ENCODE measurements at places on chromosomes 6 and 20.

- no peak for DNase-seq
Observed at GRCh38 chr20:62296724-62297448, 5.9 kb upstream of the ADRM1 start.

DNA sequence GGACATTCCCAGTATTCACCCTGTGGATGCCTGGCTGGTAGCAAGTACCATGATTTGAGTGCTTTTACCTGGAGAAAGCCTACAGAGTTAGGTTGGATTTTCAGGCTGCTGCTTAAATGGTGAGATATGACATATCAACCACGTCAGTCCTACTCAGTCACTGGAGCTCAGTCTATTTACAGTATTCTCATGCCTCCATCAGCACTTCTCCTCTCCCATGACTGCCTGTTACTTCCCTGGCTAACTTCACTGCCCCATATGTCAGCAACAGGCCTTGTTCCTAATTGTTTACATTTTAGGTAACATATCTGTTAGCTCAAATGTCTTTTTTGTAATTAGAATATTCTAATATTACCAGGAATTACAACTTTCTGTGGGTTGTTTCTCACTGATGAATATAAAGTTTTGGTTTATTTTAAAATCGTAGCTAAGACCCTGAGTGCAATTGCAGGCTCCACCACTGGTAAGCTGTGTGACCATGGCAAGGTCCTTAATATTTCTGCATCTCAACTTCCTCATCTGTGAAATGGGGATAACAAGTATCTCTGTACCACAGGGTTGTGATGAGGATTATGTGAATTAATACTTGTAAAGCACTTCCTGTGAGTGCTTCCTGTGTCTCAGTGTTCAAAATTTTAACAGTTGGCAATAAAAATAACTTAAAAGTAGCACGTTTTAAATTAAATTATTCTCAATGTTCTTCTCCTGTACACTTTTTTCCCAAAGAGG, 54.3 kb downstream of the RNF144B start:
- DNase-seq: peak; percentile 1

DNA sequence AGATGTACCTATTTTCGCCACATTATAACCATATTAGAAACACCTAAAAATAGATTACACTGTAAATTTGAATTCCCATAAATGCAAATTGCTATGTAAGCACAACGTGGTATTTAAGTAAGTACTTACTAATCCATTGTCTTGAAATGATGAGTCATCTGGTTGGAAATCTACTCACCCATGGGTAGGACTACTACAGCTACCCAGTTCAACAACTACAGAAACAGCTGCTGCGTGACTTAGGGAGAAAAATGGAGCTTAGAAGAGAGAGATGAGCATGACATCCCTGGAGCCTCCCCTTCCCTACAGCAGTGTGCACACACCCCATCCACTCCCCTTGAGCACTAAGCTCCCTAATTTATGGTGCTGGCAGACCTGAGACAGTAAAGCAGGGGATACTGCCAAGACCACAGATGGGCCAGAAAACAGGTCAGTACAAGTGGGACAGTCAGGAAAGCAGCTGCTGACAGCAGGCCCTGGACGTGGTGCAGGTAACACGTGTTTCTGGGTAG, 26.9 kb downstream of the RRAGD start:
- peak; percentile 97 for DNase-seq

DNA sequence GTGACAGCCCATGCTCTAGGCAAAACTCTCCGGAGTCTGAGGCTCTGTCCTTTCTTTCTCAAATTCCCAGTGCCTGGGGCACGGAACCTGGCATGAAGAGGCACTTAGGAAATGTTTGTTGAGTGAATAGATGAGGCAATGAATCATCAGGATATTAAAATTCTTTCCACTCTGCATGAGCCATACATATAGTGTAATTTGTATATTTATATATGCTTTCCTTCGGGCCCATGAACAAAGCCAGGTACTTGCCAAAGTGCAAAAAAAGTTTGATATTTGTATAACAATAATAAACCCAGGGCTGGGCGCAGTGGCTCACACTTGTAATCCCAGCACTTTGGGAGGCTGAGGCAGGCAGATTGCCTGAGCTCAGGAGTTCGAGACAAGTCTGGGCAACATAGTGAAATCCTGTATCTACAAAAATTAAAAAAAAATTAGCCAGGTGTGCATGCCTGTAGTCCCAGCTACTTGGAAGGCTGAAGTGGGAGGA, 212.3 kb upstream of the ZNF217 start:
- no peak for DNase-seq

GRCh38 chr6:75204959-75205775, 686 bp downstream of the COL12A1 start:
- no peak for DNase-seq

DNA sequence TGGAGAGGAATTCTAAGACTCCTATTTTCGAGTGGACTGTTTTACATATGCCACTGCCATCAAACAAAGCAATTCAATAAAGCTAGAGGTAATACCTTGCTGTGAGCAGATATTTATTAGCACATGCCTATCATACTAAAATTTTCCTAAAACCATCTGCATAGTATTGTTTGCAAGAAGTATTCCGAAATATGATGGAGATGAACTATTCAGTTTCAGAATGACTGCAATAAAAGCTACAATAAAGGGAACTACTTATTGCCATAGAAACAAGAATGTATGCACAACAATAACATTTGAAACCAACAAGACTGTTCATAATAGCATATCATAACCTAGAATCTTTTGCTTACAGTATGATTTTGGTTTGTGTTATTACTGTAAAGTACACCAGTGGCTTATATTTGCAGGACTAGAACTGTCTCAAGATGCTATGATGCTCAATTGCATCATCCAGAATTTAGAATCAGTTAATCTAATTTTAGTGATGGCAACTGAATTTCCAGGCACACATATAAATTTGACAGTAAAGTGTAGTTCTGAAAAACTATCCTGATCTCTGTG, 144.3 kb downstream of the GRIK2 start:
- no peak for DNase-seq

- DNase-seq: peak; percentile 36
Observed at GRCh38 chr6:35360349-35361138, 18.2 kb downstream of the PPARD start.

DNA sequence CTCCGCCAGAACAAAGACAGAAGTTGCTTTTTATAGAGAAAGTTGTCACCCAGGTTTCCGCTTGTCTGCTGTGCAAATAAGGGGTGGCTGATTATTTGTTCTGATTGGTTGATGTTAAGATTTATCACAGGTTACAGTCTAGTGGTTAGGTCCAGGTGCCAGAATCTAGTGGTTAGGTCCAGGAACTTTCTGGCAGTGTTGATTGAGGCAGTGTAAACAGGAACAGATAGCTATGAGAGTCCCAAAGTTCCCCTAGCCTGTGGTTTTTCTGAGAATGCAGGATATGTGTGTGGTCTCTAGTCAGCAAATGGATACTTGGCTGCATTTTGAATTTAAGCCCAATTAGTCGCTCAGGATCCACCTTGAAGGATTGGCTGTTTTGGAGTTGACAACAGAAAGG, 148.0 kb downstream of the TMEM200A start:
- no peak for DNase-seq

DNA sequence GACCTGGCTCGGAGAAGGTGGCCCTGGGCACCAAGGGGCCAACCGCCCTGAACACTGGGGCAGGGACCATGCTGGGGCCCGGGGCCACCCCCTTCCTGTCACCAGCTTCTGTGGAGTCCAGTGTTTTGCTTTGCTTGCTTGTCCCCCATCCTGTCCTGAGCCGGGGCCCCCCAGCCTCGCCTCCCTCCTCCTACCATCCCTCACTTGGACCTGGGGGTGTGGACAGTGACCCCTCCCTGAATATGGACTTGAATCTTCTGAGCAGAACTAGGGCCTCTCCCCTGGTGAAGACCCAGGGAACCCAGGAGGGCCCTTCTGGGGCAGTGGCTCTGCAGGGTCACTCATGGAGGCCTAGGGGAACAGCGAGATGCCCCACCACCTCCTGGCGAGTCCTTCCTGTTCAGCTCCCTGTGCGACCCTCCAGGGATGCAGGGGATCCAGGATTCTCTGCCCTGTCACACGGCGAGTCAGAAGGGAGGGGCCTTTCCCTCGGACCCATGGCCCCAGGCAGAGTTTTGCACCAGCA, 41.6 kb downstream of the VSTM2L start:
- no peak for DNase-seq

- DNase-seq: no peak
Observed at GRCh38 chr6:51330971-51331370, 512.3 kb downstream of the TFAP2B start.

GRCh38 chr20:3980260-3981131, 34.9 kb downstream of the RNF24 start:
- DNase-seq: no peak

- DNase-seq: no peak
Observed at GRCh38 chr6:138500867-138501446, 1.7 kb upstream of the NHSL1 start.

GRCh38 chr6:114271405-114271804, 71.4 kb downstream of the HS3ST5 start:
- no peak for DNase-seq

DNA sequence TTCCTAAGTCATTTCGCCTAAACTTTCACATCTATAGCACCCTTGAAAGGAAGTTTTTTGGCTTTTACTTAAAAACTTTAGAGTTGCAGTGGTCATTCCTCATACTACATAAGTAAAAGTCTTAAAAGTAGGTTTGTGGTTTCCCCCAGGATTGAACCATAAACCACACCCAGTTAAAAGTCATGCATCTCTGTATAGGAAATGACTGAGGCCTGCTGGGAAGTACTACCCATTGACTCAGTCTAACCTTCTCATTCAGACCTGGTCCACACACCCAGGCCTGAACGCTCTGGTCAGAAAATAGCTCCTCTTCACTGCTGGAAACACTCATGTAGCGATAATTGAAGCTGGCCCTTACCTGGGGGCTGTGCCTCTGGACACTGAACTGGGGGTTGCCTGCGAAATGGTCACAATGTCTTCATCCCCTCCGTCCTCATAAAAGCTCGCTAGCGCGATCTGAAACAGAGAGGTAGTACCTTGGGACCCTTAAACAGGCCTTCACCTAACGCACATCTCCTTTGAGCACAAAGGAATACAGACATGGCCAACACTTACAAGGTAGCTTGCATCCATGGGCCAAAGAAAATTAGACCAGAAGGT, 2.6 kb downstream of the NSFL1C start:
- DNase-seq: no peak

GRCh38 chr20:38999217-38999616, 37.1 kb downstream of the DHX35 start:
- no peak for DNase-seq

- DNase-seq: no peak
Observed at GRCh38 chr6:6006006-6006427, 708 bp downstream of the NRN1 start.

GRCh38 chr6:129874837-129875236, 13.7 kb upstream of the TMEM244 start:
- DNase-seq: no peak

DNA sequence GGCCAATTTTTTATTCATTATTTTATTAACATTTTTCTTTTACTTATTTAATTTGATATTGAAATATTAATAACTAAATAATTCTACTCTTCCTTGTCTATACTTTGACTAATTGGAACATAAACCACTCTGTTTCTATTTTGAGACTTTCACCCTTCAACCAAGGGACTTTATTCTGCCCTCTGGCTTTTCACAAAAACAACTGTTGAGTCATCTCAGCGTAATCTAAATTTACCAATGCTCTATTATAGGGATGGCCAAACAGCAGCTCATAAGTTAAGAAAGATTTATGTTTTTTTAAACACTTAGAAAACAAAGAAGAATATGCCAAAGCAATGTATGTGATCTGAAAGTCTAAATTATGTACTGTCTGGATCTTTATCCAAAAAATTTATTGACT, 46.7 kb downstream of the DOP1A start:
- no peak for DNase-seq

DNA sequence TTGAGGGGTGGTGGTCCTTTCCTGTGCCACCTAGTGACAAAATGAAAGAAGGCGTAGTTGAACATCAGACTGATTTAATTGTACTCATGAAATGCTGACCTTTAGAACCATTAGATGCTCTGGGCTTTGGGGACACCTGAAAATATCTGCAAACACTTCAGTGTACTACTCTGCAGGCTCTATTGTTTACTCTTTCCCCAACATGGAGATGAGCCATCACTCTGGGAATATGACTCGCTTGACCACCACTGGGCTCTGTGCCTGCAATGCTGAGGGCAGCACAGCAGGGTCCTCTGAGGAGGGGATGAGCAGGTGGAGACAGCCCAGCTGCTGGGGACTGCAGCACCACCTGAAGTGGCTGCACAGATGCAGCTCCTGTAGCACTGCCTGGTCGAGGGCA, 74.8 kb upstream of the SLC24A3 start:
- no peak for DNase-seq

DNA sequence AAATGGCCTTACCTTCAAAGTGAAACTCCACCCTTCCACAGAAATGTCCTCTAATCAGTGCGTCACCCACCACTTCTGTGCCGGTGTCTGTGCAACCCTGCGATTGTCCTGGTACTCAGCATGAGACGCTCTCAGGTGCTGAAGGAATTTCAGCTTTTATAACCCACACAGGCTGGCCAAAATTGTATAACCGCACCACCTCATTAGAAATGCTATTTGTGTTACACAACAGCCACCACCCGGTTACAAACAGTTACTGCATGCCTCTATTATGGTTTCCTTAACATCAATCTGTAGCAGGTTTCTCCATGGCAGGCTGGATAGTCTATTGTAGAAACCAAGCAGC, 51.5 kb downstream of the SLC23A2 start:
- no peak for DNase-seq

GRCh38 chr6:3209114-3210023, 18.1 kb downstream of the TUBB2B start:
- no peak for DNase-seq

DNA sequence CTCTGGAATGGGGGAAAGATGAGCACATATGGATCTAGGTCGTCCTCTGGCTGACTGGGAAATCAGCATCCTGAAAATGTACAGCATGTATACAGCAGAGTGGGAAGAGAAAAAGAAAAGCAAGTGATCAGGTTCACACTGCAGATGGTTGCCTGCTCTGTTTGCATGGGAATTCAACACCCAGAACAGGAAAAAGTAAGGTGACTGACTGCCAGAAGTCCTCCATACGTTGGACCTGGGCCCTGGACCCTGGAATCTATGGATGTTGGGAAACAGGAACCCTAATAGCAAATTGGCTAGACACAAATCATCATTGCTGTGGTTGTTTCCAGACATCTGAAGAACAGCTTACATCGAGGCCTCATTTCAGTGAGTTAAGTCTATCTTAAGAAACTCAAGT, 30.3 kb upstream of the TNFAIP3 start:
- DNase-seq: no peak

DNA sequence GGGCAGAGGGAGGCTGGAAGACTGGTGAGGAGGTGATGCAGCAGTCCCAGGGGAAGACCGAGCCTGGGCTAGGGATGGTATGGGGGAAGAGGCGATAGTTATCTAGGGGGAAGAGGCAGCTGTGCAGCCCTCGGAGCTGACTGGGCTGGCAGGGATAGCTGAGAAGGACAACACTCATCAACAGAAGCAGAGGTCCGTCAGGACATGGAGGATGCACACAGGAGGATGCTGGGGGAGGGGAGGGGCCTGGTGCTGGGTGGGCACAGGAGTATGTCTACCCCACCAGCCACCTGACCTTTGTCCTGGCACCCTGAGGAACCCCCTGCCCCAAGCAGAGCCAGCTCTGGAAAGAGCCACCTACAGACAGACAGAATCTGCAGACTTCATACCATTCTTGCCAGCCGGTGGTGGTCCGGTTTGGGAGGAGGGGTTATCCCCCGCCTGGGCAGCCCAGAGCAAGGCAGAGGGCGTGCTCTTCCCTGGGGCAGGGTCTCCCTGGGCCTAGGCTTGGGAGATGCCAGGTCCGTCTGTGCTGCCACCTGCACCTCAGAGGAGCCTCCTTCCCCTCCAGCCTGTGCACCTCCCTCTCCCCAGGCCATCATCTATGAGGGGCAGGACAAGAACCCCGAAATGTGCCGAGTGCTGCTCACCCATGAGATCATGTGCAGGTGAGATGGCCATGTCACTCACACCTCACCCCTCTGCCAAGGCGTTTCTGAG, 14.9 kb downstream of the EBF4 start:
- no peak for DNase-seq
